ENCODE measurements at places on chromosomes 11 and 22. TPM values are rescaled to one million over a fixed set of nuclear protein-coding genes. Genes with fewer than 3 reads are reported as not detected.

MMP8 gene
- total RNA-seq = not detected

- DNase-seq = no peak
These were observed 29.7 kb downstream of the EFCAB6 start for GRCh38 chr22:43782448-43782847.

APOL1 gene
- total RNA-seq = 31.5 TPM

DNA sequence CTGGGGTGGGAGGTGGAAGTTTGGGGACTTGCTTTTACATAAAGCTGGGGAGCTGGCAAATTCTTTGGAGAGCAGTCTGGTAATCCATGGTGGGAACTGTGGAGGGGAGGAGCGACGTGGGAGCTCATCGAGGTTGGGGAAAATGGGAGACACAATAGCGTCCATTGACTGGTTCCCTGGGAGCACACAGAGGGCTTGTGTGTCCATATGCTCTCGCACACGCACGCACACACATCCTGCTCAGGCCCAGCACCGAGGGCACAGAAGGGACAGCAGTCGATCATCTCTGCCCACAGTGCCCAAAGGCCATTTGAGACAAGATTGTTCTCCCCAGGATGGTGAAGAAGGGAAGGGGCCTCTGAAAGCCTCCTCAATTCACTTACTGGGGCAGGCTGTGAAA, 53.7 kb downstream of the FBXO7 start:
- DNase-seq = no peak

GRCh38 chr11:78209478-78209877, 20.8 kb downstream of the USP35 start:
- no peak for DNase-seq

DNA sequence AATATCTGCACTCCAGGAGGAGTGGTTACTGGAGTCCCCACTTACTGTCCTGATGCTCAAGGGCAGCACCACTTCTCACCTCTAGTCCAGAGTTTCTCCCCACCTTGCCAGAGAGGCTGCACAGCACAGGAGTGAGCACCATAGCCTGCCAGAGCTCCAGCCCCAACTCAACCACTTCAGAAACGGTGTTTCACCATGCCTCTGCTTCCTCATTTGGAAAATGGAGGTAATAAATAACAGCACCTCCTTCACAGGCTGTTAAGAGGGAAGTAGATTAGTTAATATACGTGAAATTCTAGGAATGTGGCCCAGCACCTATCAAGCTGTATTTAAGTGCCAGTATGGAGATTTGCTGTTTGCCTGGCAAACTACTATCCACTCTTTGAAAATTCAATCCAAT, 63.0 kb downstream of the GALNT18 start:
- no peak for DNase-seq

DNA sequence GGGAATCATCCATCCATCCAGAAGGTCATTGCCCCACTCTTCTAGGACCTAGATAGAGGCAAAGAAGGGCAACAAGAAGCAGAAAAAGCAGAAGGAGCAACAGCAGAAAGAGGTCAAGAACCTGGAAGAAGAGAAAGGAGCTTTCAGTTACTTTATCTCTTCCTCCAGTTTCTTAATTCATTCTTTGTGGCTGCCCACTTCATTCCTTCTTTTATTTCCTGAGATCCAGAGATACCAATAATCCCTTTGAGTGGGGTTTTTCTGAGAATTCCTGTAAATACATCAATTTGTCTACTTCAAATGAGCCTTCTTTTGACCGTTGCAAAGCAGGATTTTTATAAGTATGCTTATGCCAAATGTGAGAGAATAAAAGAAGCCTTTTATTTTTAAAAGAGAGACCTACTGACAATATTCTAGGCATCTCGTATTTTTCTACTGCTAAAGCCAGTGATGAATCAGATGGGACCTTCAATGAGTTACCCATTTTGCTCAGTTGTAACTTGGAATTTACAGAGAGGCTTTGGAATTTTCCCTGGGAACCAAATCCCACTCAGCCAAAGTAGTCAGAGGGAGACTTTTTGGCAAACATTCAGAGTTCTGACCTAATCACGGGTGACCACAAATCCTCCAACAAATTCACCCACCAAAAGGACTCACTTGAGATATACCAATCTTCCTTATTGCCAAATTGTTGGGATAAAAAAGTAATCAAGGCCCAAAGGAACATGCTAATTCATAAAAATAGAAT, 54.9 kb downstream of the ZC3H12C start:
- DNase-seq = peak; percentile 86

- DNase-seq = peak; percentile 93
These were observed 17.3 kb upstream of the DGCR8 start for GRCh38 chr22:20062766-20063083.

DNA sequence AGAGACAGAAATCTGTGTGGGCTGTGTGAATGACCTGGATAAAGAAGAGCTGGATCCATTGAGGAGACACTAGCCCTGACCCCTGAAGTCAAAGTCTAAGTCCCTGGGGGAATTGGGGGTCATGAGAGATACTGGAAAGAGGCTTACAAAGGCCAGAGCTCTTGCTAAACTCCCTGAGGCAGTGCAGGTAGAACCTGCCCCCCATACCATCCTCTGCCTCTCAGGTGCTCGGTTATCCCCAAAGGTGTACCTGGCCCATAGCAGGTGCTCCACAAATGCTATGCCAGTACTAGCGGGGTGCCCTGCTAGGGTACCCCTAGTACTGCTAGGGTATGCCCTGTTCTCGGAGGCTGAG, 19.1 kb upstream of the SCARF2 start:
- DNase-seq = no peak

GGA1 gene
- total RNA-seq = 11.7 TPM

DNA sequence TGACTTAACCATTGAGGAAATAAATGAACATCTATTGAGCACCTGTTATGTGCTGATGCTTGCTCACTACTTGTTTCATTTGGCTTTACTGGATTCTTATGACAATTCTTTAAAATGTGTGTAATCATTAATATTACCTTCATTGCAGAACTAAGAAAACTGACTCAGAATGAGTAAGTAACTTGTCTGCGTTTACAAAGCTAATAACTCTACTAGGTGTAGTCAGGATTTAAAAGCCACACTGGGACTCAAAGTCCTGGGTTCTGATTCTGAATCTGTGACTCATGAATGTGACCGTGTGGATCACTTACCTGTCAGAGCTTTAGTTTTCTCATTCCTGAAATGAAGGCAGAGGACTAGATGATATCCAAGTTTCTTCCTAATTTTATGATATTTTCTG, 23.4 kb upstream of the KIRREL3 start:
- no peak for DNase-seq

GRCh38 chr11:18927550-18928322, 11.5 kb downstream of the MRGPRX1 start:
- DNase-seq = no peak

DNA sequence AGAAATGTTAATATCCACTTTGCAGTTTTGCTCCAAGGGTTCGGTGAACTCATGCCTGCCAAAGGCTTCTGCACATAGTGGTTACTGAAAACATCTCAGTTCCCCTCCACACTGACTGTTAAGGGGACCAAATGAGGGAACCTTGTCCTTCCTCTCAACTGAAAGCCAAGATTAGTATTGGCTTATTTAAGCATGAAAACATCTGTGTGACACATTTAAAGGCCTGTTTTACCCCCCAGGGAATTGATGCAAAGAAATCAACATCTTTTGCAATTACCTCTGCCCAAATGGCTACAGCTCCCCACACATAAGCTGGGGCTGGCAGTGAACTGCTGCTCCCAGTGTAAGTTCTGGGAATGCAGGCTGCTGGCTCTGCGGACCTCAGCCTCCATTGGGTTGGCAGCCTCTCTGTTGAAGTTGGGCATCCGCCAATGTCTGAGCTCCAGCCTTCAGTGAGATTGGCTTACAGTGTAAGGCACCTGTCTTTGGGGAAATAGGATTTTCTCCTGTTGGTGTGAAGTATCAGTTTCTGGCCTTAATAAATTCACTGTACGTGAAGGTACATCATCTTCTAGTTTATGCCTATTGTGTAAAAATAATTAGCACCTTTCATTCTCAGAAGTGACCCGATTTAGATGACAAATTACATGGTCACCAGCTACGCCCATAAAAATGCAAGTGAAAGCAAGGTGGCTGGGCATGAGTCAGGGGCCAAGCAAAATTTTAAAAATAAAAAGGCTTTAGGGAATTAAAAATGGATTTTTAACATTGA, 213.4 kb upstream of the SYN3 start:
- DNase-seq = peak; percentile 1

DNA sequence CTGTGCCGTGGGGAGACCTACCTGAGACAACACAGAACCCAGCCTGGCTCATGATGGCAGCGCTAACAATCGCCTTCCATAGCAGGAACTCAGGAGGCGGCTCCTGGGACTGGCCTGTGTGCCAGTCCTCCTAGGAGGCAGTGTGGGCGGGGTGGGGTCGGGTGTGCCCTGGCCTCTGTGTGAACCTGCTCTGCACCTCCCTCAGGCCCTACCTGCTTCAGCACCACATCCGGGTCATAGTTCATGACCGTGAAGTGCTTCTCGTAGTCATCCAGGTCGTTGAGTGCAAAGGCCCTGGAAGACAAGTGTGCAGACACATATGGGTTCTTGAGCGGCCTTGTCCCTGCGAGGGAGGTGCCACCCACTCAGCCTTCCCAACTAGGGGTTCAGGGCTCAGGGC, 15.3 kb downstream of the TTLL12 start:
- no peak for DNase-seq

RIBC2 gene
- total RNA-seq = 6.4 TPM

- DNase-seq = no peak
These were observed 17.4 kb downstream of the AMOTL1 start for GRCh38 chr11:94785509-94785908.

GRCh38 chr22:48398181-48398905, 1429.3 kb downstream of the BRD1 start:
- DNase-seq = no peak

GRCh38 chr11:27423125-27423524, 49.5 kb downstream of the LGR4 start:
- DNase-seq = peak; percentile 49

SHISAL1 gene
- total RNA-seq = 0.07 TPM

DNA sequence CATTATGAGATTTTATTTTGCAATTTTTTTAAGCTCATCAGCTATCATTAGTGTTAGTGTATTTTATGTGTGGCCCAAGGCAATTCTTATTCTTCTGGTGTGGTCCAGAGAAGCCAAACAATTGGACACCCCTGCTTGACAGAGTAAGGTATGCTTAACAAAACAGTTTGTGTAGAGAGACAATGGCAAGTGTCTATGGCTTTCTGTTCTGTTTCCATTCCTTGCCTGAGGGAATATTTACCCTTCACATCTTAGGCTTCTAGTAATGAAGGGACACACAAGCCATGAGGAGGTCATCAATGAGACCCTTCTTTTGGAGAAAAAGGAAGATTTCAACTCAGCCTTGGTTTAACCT, 1278.4 kb upstream of the TENM4 start:
- no peak for DNase-seq

- DNase-seq = no peak
These were observed 10.0 kb downstream of the MUC5AC start for GRCh38 chr11:1167751-1168231.

PDGFD gene
- total RNA-seq = 30.0 TPM

RPLP2 gene
- 714 TPM for total RNA-seq

- peak; percentile 70 for DNase-seq
These were observed 31.3 kb downstream of the TRAF6 start for GRCh38 chr11:36478700-36479329.

DNA sequence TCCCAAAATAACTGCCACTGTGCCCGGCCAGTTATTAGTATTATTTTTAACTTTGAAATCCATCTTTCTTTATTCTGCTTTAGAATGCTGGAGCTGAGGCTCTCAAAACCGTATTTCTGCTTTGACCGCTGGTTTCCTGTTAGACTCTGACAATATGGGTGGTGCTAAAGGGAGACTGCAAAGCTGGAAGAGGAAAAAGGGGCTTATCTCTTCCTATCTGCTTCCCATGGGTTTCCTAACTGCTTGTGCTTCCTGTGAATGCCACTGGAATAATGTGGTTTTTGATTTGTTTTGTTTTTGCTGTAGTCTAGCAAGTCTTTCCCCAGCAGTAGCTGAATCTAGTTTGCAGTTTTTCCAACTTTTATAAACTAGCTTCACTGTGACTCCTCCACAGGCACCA, 43.6 kb downstream of the XRRA1 start:
- no peak for DNase-seq

GRCh38 chr22:33300165-33300564, 242.0 kb upstream of the SYN3 start:
- no peak for DNase-seq

- DNase-seq = peak; percentile 83
These were observed 134.3 kb downstream of the ELP4 start for GRCh38 chr11:31643857-31644256.

DNA sequence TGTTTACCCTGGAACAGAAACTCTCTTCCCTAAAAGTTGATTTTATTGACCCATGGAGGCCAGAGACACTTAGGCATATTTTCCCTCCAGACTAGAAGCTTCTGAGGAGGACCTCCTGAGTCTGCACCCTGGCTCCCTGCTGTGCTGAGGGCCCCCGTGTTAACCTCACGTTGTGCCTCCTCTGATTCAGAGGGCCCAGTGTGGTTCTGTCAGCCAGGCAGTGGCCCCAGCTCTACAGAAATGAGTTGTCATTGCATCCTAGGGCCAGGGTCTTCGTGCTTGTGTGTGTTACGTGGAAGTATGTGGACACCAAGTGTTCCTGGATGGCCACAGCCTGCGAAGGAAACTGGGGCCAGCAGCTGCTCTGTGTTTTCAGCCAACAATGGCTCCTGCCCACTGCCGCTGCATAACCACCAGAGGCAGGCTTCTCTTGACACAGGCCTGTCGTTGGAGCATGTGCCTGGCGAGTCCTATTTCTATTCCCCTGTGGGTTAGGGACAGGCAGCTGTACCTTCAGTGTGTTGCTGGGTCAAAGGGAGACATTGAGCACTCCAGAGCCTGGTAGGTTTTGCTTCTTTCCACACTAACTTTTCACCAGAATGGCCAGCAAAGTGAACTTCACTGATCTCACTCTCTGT, 44.5 kb downstream of the MED15 start:
- DNase-seq = no peak

DNA sequence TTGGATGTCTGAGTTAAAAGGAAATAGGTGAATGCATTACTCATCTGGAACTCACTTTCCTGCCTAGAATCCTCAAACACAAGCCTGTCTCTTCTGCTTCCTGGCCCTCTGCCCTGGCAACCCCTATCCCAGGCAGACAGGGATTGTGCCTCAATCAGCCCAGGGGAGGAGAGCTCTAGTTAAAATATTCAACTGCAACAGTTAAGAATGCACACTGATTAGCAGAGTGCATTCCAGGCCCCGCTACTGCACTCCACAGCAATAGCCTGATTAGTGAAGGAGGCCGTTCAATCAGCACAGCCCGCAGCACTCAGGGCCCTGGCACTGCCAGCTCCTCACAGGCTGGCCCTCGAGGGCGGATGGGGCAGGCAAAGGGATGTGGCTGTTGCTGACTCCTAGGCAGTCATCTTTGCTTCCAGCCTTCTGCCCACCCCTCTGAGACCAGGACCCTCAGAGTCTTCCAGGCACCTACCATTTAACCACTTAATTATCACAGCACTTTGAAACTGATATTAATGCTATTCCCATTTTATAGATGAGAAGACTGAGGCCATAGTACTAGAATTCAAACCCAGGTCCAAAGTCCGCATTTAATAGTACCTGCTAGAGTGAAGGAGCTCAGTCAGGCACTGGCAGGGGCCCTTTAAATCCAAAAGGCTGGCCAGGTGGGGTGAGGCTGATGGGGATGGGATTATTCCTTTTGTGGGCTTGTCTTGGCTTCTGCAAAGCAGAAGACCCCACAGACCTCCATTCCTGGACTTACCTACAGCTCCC, 435.3 kb downstream of the SOX6 start:
- DNase-seq = no peak
